ENCODE measurements at places on chromosomes 16 and 17. TPM values are rescaled to one million over a fixed set of nuclear protein-coding genes. Genes with fewer than 3 reads are reported as not detected.

The ADAM11 gene
- total RNA-seq, result 2.8 TPM

The CYBA gene
- 319 TPM for total RNA-seq

The EVI2B gene
- 0.08 TPM for total RNA-seq

The SGCA gene
- total RNA-seq, result not detected

The KLHL10 gene
- not detected for total RNA-seq

The HASPIN gene
- total RNA-seq, result 17.9 TPM
